Thoracic aorta (tissue), 2 donors: ENCODE measurements at places on chromosomes 3 and 15. TPM values are rescaled to one million over a fixed set of nuclear protein-coding genes. Genes with fewer than 3 reads are reported as not detected.

The TARS3 gene
- total RNA-seq, result 20.5 TPM

GRCh38 chr15:45948181-45948621, 313.4 kb downstream of the SQOR start:
- DNase-seq, result no peak
- no peak overlapping the region for H3K4me3 ChIP-seq
- H3K27ac ChIP-seq, result no peak overlapping the region
- H3K27me3 ChIP-seq, result no peaks in the 10 kb centered on the region

DNA sequence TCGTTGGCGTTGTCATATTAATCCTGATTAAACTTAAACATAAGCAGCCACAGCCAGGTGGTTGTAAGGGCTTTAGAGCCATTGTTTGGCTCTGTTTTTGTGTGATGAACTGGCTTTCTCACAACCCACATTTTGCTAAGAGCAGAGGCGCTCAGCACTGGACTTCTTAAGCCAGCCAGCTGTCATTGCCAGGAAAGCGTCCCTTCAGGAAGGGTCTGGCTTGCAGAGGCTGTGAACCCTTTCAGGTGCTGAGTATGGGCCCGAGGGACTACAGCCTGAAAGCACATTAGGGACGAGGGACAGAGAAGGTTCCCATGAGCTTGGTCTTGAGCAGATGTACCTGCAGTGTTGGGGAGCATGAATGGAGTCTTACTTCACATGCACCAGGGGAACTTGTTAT, 112.3 kb downstream of the CHCHD6 start:
- no peak overlapping the region for H3K4me3 ChIP-seq
- no peak overlapping the region for H3K27ac ChIP-seq
- H3K4me1 ChIP-seq, result peaks cover 5% of the 10 kb centered on the region
- no peak for DNase-seq
- H3K36me3 ChIP-seq, result no peaks in the 10 kb centered on the region

- no peaks in the 10 kb centered on the region for H3K36me3 ChIP-seq
- no peak for DNase-seq
- H3K4me1 ChIP-seq, result no peaks in the 10 kb centered on the region
- no peaks in the 10 kb centered on the region for H3K27me3 ChIP-seq
- H3K27ac ChIP-seq, result no peak overlapping the region
Measured at GRCh38 chr3:1057436-1057835, 35.4 kb upstream of the CNTN6 start.

The AADACL2 gene
- not detected for total RNA-seq
